Left lung (tissue), 14 donors: ENCODE measurements at places on chromosomes 12 and 14.

GRCh38 chr12:103697971-103698751 is 111.1 kb downstream of the STAB2 start:
- DNase-seq, result no peak

GRCh38 chr12:58395056-58395455 is 453.7 kb downstream of the ATP23 start:
- no peak for DNase-seq

GRCh38 chr14:77133720-77134338 is 7.8 kb downstream of the ZDHHC22 start:
- peak; percentile 83 for DNase-seq

DNA sequence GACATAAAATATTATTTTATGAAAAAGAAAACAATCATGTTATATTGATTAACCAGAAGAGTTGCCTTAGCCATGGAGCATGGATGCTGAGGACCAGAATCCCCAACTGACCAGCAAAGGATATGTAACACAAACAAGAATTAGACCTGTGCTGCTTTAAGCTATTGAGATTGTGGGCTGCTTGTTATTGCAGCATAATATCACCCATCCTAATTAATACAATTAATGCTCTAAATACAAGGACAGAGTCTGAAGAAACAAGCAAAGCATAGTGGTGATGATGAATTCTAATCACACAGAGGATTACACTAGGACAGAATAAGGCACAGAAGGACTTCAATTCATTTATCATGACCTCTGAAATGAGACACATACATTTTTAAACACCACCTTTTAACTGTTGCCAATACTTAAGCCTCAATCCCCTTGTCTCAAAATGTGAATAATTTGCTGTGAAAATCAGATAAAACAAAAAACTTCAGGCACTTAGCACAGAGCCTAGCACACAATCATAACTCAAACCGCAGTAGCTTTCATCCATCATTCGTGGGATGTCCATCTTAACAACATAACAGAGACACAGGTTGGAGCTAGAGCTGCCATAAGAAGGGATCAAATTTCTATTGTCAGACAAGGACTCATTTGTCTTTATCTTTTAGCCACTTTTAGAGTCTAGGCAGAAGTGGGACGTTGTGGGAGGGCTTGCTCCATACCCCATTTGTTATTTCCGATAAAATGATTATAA is 449.6 kb upstream of the DCN start:
- DNase-seq, result no peak

- no peak for DNase-seq
Observed at GRCh38 chr12:6031001-6031400, 85.9 kb upstream of the ANO2 start.

DNA sequence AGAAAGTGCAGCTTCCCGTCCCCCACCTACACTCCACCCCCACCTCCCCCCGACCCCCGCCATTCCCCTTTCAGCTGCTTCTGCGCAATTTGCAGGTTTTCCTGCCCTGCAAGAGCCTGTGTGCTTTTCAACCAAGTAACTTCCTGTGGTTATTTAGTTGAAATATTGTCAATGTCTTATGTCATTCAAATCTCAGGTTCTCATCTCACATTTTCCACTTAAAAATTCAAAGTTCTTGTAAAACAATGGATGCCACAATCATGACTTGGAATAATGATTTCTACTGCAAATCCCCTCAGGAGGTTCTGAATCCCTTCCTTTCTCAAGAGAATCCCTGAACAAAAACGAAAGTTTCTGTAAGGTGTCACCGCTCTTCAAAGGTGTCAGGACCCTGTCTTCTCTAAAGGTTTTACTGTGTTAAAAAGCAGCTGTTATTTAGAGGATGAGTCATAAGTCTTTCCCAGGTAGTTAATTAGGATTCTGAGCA is 31.6 kb downstream of the WBP11 start:
- no peak for DNase-seq
